ACHN (cell line): ENCODE measurements at places on chromosomes 5 and 9.

DNA sequence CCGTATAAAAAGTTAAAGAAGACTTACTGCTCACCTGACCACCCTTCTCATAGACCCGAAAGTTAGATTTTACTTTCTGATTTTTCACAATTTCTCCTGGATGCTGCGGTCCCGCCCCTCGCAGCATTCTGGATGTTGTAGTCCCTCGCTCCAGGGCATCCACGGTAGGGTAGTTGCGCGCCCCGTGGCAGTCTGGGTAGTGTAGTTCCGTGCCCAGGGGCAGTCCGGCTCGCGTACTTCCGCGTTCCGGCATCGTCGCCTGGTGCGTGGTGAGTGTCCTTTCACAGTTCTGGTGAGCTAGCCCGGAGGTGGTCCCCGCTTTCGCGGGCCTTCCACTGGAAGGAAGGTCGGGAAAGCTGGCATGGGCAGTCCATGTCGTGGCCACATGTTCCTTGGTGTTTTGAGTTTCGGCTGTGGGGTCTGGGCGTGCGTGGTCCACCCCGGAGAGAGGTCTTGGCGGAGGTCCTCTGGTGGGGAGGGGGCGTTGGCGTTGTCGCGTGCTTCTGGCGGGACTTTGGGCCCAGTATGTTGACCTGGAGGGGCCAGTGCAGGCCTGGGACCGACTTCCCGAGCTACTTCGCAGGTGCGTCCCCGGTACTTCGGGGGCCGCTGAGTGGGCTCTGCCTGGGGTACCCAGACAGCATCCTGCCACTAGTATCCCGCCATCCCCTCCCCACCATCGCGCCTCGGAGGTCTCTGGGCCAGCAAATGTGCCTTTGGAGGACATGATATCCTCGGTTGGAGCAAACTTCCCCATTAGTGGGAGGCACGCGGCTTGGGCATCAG is at the start of gene ZNF169:
Gene ZNF169, plus strand, starts transcription at position 222 of the 786 bp plus-strand sequence. CDS start 19,515 bp downstream, outside the sequence.
- peak; percentile 84 for DNase-seq

GRCh38 chr5:129041196-129041881 is 53.2 kb upstream of the ISOC1 start:
- no peak for DNase-seq

GRCh38 chr5:32018476-32019436 is 155.4 kb downstream of the GOLPH3 start:
- DNase-seq: no peak

DNA sequence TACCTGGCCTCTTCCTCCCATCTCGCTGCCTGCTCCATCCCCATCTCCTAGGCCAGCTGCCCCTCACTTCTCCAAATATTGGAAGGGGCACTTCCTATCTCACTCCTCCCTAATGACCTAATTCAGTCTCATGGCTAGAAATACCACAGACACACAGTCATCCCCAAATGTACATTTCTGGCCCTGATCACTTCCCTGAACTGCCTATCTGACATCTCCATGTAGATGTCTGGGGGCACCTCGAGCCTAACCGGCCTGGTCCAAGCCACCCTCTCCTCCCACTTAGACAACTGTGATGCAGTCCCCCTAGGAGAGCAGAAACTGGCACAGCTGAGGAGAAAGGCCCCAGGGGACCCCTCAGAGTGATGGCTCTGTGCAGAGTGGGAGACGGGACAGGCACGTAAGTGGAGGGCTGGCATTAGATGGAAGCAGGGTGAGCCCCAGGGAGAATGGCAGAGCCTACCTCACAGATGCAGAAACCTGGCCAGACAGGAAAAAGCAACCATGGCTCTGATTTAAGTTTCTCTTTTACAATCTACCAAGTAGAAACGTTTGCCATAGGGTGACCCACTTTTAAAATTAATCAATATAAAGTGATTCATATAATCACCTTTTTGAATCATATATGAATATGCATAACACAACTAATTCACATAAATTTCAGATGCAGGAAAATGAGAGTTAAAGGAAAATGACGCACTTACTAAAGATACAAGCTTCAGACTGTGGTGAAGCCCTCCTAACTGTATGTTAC is 22.1 kb downstream of the CAMSAP1 start:
- DNase-seq: no peak

- DNase-seq: no peak
Measured at GRCh38 chr9:105309531-105309931, 65.1 kb downstream of the SLC44A1 start.

DNA sequence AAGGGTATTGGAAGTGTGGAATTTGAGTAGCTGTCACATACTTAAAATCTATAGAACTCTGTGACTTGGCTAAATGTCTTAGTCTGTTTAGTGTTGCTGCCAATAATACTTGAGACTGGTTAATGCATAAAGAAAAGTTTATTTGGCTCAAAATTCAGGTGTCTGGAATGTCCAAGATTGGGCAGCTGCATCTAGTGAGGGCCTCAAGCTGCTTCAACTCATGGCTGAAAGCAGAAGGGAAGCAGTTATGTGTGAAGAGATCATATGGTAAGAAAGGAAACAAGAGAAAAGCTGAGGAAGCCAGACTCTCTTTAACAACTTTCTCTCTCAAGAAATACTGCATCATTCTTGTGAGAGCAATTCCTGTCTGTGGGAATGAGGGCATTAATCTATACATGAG is 1043.3 kb upstream of the CDH6 start:
- DNase-seq: no peak
